ENCODE measurements at places on chromosomes 6 and 20.

DNA sequence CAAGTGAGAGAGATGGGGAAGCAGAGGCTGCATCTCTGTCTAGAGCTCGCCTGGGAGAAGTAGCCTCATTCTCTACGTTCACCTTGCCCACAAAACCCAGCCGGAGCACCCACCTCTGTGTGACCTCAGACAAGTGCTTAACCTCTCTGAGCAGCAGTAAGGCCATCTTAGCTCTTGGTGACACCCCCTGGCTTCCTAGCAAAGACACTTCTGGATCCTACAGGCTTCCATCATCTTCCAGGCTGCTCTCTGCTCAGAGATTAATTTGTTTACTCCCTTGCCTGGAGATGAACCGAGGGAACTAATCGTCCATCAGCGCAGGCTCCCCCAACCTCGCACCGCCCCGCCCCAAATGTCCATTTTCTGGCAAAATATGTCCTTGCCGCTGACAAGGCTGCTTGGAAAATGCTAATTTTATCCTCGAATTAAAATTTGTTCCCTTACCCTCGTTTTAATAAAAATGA, 24.0 kb upstream of the CTNNBL1 start:
- no peak for DNase-seq

- DNase-seq: no peak
Measured at GRCh38 chr20:22524393-22525015, 59.9 kb downstream of the FOXA2 start.

DNA sequence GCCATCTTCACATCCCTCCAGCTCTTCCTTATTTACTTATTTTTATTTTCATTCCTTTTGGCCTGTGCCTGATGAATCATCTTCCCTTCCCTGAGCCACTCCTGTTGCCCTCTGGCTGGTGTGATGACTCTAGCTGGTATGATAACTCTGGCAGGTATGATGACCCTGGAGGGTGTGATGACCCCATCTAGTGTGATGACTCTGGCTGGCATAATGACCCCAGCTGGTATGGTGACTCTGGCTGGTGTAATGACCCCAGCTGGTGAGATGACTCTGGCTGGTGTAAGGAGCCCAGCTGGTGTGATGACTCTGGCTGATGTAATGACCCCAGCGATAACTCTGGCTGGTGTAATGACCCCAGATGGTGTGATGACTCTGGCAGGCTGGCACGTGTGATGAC, 426.8 kb downstream of the QKI start:
- DNase-seq: no peak

- DNase-seq: no peak
Measured at GRCh38 chr20:60587986-60588385, 629.8 kb downstream of the CDH26 start.

GRCh38 chr6:11851387-11851786, 72.8 kb upstream of the ADTRP start:
- DNase-seq: no peak

GRCh38 chr20:63232235-63233060, 3.3 kb upstream of the BIRC7 start:
- DNase-seq: no peak

DNA sequence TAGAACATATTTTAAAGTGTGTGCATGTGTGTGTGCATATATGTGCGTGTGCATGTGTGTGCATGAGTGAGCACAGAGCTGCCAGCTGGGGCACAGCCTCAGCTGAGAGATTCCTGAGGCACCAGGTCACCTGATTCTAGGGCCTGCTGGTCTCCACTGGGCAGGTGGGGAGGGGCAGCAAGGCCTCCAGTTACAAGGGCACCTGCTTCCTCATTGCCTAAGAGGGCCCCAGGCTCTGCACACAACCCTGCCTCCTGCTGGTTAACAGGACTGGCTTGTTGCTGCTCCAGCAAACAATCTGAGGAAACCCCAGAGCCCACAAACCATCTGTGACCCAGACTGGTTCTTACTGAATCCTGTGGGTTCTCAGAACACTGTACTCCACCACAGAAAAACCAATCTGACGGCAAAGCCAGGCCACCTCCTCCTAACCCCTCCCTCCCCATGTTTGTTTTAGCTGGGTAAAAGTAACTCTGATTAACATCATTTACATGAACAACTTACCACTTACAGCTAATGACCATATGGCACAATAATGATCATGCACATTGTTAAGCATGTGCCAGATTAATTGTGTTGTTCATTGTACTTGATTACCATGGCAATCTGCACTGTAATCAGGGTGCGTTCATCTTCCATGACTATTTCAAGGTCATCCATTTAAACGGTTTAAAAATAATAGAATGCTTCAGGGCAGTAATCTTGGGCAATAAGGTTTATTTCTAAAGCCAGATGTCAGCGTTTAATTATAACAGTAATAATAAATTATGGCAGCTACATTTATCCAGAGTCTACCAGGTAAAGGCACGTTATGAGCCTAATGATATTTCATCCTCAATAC, 23.1 kb upstream of the UBE2J1 start:
- no peak for DNase-seq

DNA sequence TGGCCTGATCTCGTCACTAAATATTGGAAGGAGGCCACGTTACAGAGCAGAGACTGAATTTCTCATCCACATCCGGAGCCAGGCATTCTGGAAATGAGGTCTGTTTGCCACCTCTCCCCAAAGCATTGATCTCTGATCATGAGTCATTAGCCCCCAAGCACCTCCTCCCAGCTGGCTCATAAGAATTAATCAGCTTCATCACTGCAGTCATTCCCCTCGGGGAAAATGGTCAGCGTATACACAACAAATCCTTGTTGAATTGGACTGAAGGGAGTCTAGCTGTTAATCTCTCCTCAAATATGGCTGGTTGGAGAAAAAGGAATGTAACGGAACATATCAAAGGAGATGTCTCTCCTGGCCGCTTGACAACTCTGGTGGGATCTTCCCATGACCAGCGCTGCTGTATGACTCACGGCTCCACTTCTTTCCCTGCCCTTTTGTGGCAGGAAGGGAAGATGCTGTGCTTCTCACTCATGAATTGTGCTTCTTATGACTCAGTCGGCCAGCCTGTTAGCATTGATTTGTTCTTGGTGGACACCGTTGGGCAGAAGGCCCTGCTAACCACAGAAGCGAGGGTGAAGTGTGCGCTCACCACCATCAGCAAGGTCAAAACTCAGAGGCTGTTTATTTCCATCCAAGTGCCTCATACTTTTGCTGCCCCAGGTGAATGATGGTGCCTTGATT, 76.7 kb downstream of the RNF182 start:
- no peak for DNase-seq

DNA sequence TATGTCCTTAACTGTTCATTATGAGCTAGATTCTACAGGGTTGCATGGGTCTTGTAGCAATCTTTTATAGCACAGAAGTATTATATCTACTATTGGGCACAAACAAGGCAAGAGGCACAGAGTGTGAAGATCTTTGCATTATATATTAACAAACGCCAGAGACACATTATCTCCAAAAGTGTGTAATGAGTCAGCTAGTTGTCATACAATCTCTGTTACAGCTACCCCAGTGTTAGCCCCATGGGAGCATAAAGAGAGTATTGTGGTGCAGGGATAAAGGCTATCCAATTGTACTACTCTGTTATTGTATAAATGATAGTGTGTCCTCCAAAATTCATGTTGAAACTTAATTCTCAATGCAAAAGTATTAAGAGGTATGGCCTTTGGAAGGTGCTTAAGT, 148.4 kb upstream of the RIMS1 start:
- DNase-seq: no peak

- DNase-seq: no peak
Measured at GRCh38 chr6:144053601-144054000, 41.8 kb downstream of the SF3B5 start.

GRCh38 chr6:82000551-82000950, 247.0 kb downstream of the IBTK start:
- DNase-seq: no peak

GRCh38 chr20:46368902-46369268, 37.5 kb downstream of the ELMO2 start:
- DNase-seq: no peak

GRCh38 chr20:35561268-35561667, 19.4 kb downstream of the ERGIC3 start:
- no peak for DNase-seq

- DNase-seq: no peak
Measured at GRCh38 chr6:145266432-145267075, 468.8 kb downstream of the EPM2A start.

- no peak for DNase-seq
Measured at GRCh38 chr20:58986968-58987517, 6.0 kb downstream of the NELFCD start.

DNA sequence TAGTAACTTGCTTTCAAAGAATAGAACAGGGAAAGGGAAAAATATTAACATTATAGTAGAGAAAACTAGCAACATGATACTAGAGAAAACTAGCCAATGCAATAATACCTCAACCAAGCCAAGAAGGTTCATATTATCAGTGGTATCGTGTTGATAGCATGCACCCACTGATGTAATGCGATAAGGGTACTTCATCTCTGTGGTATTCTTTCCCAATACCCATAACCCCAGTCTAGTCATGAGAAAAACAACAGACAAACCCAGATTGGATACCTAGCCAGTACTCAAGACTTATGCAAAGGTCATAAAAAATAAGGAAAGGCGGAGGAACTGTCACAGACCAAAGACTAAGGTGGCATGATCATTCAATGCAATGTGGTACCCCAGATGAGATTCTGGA, 21.0 kb downstream of the BLOC1S5 start:
- DNase-seq: no peak

GRCh38 chr20:8318965-8319625, 187.0 kb downstream of the PLCB1 start:
- no peak for DNase-seq

- no peak for DNase-seq
Measured at GRCh38 chr20:59325142-59325523, 24.7 kb downstream of the EDN3 start.

- no peak for DNase-seq
Measured at GRCh38 chr20:9928955-9929354, 90.1 kb upstream of the PAK5 start.

DNA sequence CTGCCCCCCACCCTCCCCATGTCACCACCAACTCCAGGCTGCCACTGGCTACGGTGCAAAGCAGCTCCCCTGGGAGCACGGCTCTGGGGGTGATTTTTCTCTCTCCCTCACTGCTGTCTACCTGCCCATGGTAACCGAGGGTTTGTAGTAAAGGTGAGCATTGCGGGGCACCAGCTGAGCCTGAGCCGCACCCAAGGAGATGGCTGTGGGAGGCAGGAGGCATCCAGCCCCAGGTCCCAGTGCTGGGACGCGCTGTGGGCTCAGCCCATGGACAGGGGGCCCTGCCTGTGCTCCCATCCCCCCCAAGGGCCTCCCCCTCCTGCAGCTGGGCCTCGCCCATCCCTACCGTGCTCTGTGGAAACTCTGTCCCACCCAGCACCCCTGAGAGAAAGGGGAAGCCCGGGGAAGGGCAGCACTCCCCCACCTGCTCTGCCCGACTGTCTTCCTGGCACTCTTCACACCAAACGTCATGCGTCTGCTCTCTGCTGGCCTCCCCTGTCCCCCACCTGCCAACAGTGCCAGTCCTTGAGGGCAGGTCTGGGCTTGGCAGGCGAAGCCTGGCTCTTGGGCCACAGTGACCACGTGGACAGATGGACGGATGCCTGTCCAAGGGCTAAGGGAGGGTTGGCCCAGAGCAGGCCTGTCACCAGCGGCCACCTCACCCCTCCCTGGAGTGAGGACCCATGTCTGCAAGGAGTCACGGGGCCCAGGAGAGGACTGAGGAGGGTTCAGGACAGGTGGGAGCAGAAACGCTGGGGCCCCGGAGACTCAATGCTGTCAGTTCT, 3.8 kb upstream of the CHRNA4 start:
- no peak for DNase-seq

- no peak for DNase-seq
Measured at GRCh38 chr20:5990946-5991345, 40.5 kb downstream of the MCM8 start.

DNA sequence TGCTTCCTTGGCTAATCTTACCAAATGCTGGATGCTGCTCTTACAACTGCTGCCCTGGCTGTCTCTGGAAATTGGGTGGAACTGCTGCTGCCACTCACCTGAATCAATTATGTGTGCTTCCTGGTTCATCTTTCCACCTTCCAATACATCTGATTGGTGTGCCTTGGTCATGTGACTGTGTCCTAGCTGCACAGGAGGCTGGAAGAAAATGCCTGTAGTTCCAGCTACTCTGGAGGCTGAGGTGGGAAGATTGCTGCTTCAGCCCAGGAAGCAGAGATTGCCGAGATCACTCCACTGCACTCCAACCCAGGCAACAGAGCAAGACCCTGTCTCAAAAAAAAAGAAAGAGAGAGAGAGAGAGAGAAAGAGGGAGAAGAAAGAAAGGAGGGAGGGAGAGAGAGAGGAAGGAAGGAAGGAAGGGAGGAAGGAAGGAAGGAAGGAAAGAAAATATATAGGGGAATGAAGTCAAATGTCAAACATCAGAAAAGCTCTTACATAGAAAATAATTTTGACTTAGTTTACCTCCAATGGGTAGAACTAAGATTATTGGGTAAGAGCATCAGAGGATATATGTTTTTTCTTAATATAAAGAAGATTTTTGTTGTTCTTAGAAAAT, 14.1 kb upstream of the PPARD start:
- no peak for DNase-seq

- DNase-seq: no peak
Measured at GRCh38 chr6:393391-394221, 2.1 kb downstream of the IRF4 start.

DNA sequence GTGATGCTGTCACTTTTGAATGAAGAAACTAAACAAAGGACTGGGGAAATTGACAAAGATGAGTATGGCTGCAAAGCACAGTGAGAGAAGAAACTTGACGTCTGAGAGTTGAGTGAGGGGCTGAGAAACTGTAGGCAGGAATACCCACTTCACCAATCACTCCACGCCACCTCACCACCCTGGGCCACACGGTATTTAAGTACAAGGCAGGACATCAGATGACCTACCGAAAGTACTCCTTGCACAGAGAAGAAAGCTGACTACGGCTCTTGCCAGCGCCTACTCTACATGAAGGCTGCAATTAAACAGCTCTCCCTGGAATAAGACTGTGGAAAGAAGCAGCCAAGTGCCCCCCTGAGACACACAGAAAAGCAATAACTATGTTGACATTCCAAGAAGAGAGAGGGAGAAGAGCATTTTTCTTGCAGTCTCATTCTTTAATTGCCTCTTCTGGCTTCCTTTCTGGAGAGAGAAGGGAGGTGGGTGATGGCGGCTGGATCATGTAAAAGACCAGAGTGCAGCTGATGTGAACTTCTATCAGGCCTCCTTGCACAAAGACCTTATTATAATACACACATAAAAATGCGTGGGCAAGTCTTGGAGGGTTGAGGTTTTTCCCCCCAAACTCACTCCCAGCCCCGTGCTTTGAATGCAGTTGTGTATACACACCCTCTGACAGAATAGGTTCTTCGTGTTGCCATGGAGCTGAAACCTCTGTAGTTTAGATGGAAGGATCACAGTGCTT, 44.6 kb downstream of the HIVEP2 start:
- no peak for DNase-seq

GRCh38 chr6:38146021-38146733, 326.6 kb downstream of the ZFAND3 start:
- DNase-seq: no peak

GRCh38 chr6:165585060-165585459, 78.0 kb downstream of the PDE10A start:
- no peak for DNase-seq

- no peak for DNase-seq
Measured at GRCh38 chr20:16035576-16035975, 537.7 kb downstream of the KIF16B start.
